Stimulated activated CD4-positive, alpha-beta T cell treated with anti-CD3 and anti-CD28 coated beads, Interleukin-1b, Interleukin-23, amount 100 ng/mL, for 1 hour (primary cell): ENCODE measurements at places on chromosomes 7 and 10.

- no peak for DNase-seq
These were observed 172.6 kb upstream of the THSD7A start for GRCh38 chr7:12004581-12004980.

DNA sequence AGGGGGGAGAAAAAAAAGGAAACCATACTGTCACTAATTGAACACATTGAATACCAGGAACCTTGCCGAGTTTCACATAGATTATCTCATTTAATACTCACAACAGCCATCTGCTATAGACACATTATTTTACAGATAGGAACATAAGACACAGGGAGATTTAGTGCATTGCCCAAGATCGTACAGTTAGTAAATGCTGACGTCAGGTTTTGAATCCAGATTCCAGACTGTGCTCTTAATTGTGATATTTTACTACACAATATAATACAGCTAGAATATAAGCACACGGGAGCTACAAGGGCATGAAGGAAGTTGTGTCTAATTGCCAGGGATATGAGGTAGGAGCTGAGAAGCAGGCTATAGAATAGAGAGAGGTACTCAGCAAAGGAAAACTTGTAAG lies 93.9 kb upstream of the MINDY3 start:
- DNase-seq, result no peak

GRCh38 chr10:97254694-97255093 lies 37.7 kb downstream of the ARHGAP19 start:
- no peak for DNase-seq

DNA sequence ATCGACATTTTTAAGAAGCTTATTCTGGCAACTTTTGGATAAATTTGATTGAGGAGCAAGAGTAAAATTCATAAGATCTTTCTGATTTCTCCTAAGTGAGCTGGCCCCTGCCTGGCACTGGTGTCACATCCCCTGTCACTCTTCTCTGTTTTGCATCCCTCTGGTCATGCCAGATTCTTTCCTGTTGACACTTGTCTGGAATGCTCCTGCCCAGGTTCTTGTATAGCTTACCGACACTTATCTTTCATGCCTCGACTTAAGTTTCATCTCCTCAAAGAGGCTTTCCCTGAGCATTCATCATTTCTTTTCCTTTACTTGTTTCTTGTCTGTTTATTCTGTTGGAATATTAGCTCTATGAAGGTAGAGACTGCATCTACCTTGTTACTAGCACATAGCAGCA lies 22.2 kb upstream of the AASS start:
- DNase-seq, result no peak

GRCh38 chr7:157462419-157462771 lies 125.6 kb downstream of the DNAJB6 start:
- no peak for DNase-seq

- DNase-seq, result no peak
These were observed 5.8 kb upstream of the AMZ1 start for GRCh38 chr7:2681929-2682799.

DNA sequence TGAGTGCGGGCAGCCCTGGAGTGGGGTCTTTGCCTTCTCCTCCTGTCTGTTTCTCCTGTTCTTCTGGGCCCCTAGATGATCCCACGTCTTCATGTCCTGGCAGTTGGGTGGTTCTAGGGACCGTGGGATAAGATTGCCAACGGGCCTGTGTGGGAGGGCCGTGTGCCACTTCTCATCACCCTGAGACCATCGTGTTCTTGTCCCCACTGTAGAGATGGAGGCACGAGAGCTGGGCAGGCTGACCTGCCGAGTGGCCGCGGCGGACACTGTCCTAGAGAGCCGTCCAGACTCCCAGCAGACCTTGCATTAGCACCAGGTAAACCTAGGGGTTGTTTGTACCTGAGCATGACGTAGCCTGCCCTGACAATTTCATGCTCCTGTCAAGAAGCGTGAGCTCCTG lies 18.5 kb upstream of the UBE3C start:
- no peak for DNase-seq

DNA sequence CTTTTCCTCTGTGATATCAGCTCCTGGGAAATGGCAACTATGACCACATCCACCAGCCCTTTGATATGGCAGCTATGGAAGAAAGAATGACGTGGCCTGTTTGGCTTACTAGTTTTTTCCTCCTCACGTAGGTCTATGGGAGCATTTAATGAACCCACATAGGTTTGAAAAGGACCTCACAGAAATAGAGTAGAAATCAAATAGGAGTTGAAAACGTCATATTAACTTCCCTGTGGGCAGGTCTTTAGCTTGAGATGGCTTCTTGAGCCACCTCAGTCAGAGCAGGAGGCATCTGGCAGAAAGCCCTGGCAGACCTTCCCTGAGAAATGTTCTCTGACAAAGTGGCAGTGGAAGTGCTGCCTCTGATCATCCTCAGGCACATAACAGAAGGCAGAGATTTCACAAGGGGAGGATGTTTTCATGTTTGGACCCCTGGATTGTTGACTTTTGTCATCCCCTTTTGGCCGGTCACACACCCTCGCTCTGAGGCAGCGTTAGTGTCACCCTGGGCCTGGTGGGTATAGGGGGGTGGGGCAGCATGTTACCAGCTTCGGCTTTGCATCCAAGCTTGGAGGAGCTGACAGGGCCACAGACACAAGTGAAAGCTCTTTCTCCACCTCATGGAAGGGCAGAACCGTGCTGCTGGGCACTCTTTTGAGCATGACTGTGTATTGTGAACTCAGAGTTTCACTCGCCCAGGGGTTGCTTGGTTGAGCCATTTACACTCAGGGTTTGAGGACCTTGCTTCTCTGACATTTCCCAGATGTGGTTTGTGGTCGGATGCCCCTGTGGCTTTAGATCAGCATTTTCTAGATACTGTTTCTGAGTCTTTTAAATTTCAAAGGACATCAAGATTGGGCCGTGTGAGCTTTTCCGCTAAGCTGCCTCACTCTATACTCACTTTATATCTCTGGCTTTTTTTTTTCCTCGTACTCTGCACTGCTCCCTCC lies 184.2 kb downstream of the STK31 start:
- no peak for DNase-seq

- DNase-seq, result no peak
These were observed 110.9 kb downstream of the WDR11 start for GRCh38 chr10:120961795-120962755.

DNA sequence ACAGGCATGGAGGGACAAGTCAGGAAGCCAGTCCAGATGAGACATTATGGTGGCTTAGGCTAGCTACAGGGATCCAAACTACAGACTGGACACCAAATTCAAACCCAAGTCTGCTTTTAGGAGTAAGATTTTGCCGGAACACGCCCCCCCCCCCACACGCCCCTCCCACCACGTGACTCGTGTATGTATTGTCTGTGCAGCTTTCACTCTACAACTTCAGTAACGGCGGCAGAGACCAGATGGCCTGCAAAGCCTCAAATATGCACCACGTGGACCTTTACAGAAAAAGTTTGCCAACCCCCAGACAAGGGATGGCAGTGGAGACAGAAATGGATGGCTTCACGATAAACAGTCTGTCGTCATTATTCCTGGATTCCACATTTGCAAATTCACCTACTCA lies 14.5 kb downstream of the HIPK2 start:
- no peak for DNase-seq

- no peak for DNase-seq
These were observed 77.2 kb upstream of the PDGFA start for GRCh38 chr7:596819-597182.

DNA sequence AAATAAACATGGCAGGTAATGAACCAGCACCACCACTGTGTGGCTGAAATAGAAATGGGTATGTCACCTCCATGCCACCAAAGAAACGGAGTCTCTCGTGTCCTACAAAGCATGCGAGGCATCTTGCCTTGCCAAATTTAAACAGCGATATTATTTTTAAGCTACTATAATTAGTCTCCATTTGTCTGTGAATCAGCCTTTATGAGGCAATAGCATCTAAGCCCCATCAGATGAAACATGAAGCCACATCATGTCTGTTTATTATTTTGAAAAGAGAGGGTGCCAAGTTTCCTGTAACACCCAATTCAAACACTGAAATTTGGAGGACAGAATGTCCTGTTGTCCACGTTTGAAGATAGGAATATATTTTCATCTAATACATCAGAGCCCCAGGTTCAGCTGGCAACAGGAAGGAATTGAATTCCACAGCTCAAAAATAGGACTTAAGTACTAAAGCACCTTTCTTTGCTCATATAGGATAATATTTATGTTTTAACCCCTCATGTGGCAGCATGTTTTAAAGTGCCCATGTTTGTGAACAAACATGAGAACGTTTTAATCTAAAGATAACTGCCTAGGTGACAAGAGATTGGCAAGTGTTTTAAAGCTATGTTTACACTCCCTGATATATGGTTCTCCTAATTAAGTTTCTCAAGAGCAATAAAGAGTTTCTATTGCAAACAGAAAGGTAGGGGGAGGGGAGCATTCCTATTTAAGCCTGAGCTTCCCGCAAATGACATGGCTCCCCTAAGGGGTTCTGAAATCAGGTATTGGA lies 86.8 kb downstream of the SORBS1 start:
- no peak for DNase-seq

GRCh38 chr7:139679731-139680594 lies 97.8 kb downstream of the HIPK2 start:
- no peak for DNase-seq

GRCh38 chr7:32221736-32222135 lies 151.5 kb upstream of the PDE1C start:
- no peak for DNase-seq

GRCh38 chr10:58868736-58869435 lies 307.6 kb upstream of the PHYHIPL start:
- no peak for DNase-seq

GRCh38 chr7:74015670-74016069 lies 12.3 kb upstream of the ELN start:
- DNase-seq, result no peak

GRCh38 chr10:24027107-24027506 lies 181.8 kb upstream of the KIAA1217 start:
- no peak for DNase-seq

DNA sequence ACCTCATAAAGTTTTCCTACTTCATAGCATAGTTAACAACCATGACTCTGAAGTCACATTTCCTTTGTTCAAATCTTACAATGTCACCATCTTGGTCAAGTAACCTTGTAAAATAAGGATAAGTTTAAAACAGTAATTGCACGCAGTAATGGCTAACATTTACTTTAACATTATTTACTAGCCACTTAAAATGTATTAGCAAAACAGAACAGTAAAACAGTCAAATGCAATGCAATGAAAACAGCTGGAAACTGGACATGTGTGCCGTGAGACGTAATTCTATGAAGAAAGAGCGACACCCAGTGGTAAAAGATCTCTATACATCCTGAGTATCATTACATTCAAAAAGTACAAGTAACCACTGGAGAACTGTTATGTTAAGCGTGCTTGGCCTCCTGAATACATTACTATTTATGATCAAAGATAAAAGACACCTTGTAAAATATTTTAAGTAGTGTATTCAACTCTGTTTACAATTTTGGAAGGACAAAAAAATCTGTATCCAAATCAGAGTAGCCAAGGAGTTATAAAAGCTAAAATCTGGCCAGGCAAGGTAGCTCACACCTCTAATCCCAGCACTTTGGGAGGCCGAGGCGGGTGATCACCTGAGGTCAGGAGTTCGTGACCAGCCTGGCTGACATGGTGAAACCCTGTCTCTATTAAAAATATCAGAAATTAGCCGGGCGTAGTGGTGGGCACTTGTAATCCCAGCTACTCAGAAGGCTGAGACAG lies 27.2 kb downstream of the ATE1 start:
- DNase-seq, result no peak
